ENCODE measurements at places on chromosomes 6 and 20.

DNA sequence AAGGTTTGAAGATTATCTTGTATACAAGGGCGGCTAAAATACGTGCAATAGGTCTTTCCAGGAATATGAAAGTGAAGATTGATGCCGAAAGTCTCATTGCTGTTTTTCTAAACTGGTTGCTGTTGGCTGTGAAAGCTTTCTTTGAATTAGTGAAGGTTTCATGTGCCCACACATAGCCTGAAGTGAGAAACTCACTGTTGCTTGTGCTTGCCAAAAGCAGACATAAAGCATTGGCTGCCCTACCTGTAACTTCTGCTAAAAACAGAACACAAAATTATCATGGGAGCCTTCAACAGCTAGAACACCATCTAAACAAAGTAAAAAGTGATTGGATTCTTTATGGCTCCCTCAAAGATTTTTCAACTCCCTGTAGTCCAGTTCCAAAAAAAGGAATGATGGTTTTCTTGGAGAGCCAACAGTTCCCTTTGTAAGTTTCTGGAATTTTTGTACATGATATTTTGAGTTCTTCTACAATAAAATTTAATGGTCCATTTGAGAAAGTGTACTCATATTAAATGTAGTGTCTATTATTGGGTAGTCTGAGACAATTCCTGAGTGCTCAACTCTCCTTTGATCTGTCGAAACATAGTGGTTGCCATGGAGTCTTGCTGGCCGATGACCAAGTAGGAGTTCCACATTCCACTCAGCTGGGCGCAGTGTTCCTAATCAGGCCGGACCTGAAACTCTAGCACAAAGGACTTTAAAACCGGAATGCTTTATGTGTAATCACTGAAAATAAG, 68.5 kb downstream of the PLEKHG1 start:
- peak; percentile 38 for DNase-seq

DNA sequence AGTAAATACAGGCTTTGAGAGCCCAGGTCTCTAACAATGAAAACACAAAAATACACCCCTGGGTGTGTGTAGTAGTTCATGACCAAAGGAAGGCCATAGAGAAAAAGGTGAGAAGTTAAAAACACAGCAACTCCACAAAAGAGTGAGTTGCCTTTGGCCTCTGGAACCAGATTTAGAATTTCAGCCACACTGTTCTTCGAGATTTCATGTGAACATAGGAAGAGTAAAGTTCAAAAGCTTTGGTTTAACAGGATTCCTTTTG, 43.5 kb upstream of the RIN2 start:
- no peak for DNase-seq

DNA sequence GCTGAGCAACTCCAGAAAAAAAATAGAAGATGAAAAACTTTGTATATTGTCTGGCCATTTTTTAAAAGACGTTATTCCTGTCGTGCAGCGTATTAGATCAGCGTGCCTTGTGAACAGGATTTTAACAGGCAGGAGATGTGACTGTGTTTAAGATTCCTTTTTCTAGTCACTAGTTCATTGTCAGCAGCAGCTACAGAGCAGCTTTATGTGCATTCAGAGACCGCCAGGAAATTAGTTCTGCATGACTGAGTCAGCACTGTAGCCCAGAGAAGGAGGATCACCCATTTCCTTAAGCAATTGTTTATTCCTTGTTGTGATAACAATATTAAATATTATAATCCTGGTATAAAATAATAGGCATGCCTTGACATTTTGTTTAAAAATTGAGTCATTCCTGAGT, 75.4 kb upstream of the ADGRB3 start:
- peak; percentile 69 for DNase-seq

GRCh38 chr6:17115251-17116116, 13.6 kb downstream of the STMND1 start:
- DNase-seq: no peak

DNA sequence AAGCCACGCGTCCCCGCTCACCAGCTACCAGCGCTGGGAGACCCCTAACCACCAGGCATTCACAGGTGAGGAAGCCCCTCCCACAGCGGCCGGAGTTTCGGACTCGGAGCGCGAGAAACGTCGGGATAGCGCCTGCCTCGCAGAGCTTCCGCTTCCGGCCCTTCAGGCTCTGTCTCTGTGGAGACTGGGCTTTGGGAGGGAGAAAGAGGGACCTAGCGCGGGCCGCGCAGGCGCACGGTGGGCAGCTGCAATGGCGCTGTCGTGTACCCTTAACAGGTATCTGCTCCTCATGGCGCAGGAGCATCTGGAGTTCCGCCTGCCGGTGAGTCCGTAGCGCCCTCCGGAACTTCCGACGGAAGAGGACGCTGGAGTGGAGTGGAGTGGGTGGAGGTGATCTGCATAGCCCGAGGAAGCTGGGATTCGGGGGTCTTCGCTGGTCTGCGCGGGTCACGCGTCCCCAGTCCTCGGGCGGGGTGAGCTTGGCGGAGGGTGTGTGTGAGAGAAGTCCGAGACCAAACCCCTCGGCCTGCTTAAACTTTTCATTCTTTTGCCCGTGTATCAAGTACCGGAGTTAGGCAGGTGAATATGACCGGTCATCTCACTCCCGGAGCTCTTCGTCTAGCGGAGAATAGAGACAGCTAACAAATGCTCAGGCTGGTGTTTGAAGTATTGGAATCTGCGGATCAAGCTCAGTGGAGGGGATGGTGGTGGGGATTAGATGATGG, at the start of gene TRMT11:
Gene TRMT11 (plus strand): TSS at position 240 of the 725 bp plus-strand sequence. CDS start 11 bp downstream, at position 251.
- peak; percentile 97 for DNase-seq

- DNase-seq: no peak
Measured at GRCh38 chr6:161137320-161137719, 136.5 kb downstream of the AGPAT4 start.

DNA sequence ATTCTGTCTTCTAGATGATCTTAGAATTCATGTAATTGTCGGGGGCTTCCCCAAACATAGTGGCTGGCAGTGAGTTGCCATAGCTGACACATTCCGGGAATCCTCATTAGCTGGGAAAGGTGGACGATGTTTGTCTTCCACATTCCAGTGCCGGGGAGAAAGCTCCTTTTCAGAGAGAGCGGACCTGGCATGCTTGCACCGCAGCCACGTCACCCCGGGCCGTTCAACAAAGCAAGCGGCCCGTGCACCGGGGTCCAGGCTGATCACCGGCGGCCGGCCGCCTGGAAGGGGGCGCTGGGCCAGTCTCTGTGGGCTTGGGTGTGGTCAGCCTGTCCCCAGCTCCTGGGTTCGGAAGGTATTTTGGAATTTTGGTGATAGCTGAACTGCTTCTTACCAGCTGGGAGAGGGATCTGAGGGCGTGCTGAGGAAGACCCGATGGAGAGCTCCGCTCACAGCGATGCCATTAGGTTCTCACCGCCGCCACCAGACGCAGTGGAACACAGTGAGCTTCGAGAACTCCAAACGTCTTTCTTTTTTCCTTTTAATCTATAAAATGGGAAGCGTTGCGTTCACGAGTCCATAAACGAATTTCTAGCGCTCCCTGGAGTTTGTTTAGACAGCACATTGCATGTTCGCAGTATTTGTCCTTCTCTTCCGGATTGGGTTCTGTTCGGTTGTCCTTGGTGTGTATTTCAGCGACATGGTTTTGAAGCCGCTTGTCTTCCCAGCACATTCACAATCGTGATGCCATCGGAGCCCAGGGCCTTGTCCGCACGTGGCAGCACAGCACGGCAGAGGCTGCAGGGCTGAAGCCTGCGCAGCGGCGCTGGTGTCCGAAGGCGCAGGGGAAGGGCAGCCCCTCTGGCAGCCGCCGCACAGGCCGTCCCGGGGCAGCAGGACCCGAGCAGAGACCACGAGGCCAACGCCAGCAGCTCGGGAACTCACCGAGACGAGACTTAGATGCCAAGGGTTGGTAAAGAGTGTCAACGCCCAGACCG, 557.6 kb downstream of the QKI start:
- DNase-seq: no peak

GRCh38 chr20:2729251-2729713, 36.7 kb downstream of the EBF4 start:
- DNase-seq: no peak

GRCh38 chr6:136737374-136737844, 54.9 kb downstream of the MAP3K5 start:
- DNase-seq: no peak

- no peak for DNase-seq
Measured at GRCh38 chr6:42482174-42482573, 30.4 kb upstream of the TRERF1 start.

DNA sequence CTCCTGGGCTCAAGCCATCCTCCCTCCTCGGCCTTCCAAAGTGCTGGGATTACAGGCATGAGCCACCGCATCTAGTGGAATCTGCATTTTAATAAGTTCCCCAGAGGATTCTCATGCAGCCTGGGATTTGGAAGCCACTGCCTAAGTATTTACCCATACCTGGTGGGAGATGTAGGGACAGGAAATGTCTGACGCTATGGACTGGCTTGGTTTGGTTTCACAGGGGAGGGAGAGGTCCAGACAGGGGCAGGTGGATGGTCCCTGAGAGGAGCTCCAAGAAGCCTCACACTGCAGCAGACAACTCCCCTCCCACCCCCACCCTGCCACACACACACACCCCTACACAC, 4.4 kb downstream of the VSTM2L start:
- peak; percentile 71 for DNase-seq

DNA sequence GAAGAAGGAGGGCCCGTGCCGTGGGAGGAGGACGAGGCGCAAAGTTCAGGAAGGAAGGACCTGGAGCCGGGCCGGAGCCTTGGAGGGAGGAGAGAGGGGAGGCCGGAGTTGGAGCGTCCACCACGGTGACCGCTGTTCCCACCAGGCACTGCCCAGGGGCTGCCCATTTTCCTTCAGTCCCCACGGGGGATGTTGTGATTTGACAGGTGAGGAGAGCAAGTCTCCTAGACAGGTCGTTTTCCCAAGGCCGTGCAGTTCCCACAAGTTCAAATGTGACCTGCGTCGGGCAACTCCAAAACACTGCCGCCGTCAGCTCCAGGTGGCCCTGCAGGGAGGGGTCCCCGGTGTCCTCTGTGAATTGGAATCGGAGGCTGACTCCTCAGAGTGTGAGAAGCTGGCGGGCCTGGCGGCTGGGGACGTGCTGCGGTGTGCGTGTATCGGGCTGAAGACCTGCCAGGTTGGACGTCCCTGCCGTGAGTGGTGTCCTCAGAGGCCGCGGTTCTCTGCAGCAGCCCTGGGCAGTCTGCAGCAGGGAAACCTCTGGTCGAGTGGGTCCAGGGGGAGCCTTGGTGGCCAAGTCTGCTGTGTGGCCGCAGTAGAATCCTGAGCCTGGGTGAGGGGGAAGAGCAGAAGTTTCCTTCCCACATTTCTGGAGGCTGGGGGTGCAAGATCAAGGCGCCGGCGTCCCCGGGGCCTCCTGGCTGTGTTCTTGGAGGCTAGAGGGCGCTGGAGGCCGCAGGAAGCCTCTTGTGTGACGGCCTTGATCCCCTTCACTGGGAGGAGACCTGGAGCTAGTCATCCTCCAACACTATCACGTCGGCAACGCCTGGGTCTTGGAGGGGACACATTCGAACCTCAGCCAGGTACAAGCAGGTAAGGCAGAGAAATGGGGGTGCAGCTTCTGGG, 115.1 kb upstream of the FRMD1 start:
- DNase-seq: no peak

- DNase-seq: peak; percentile 45
Measured at GRCh38 chr20:47785311-47785853, at the start of gene SULF2. SULF2 (minus strand) TSS chr20:47785481; CDS start chr20:47757363, 28,118 bp downstream.

GRCh38 chr20:45487231-45487635, 17.7 kb downstream of the WFDC2 start:
- no peak for DNase-seq

DNA sequence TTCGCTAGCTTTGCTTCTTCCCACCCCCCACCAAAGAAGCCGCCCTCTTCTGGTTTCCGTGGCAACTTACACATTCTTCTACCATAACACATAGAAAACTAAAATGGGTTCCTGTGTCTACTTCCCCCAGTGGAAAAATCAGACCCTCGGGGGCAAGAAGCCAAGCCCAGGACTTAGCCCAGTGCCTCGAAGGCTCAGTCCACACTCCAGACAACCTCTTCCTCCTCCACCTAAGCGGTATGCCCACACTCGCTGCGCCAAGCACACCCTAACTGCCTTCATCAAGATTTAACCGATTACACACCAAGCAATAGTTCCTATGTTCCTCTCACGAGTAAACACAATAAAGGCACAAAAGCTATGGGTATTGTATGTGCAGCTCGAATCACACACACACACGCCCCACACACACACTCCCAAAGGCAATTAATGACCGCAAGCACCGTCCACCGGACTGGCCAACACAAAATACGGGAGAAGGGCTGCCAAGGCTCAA, 537 bp downstream of the PPIL4 start:
- peak; percentile 17 for DNase-seq

DNA sequence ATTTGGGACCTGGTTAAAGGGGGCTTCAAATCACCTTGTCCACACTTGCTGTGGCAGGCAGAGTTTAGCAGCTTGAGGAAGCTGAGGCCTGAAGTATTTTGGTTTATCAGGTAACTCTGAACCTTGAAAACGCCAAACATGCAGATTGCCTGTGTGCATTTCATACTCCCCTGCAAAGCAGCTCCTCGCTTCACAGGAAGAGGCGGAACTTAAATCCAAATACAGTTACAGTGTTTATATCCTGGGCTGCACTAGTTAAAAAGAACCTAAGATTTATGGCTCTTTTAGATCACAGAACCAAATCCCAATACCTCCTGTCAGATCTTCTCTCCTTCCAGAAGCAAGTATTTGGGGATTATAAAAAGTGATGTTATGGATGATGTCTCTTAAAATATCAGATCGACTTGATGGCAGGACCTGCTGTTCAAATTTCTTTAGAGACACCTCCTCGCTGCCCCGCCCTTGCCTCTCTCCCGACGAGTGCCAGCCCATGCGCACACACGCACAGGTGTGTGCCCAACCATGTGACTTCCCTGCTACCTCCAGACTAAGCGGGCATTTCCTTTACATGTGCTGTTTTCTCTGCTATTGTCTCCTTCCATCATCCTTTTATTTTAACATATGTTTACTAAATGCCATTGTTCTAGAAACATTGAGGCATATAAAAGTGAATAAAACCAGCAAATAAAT, 224.6 kb upstream of the FOXQ1 start:
- DNase-seq: no peak

DNA sequence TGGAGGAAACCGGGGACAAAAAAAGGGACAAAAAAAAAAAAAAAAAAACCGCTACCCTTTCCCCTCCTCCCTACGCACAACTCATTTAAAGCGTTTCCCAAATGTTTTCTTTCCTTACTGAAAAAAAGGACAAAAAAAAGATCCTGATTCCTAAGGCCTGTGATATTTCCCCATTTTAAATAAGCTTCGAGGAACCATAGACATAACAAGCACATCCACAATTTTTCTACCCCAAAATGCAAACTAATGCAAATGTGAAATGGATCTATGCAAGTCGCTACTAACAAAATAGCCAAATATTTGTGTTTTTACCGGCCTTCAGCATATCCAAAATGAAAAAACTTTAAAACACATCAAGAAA, 1.4 kb upstream of the ZNF217 start:
- no peak for DNase-seq

DNA sequence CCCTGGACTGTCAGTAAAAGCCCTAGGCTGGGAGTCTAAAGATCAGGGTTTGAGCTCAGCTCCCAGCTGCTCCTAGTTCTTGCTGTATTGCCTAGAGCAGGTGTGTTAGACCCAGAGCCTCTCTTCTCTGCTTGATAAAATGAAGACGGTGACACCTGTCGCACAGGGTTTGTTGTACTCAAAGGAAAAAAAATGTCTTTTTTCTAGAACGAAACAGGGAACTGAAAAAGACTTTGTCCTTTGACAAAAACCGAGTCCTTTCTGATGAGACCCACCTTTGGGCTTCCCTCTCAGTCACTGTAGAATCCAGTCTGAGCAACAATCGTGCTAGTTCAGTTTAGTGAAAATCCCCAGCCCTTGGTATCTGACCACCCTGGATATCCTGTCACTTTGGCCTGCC, 102.1 kb upstream of the LAMP5 start:
- DNase-seq: no peak

- DNase-seq: no peak
Measured at GRCh38 chr20:14922503-14923267, 585.3 kb upstream of the FLRT3 start.
